ENCODE measurements at places on chromosomes 5 and 9.

- no peak for DNase-seq
Measured at GRCh38 chr5:135174315-135175096, 140.5 kb upstream of the PITX1 start.

DNA sequence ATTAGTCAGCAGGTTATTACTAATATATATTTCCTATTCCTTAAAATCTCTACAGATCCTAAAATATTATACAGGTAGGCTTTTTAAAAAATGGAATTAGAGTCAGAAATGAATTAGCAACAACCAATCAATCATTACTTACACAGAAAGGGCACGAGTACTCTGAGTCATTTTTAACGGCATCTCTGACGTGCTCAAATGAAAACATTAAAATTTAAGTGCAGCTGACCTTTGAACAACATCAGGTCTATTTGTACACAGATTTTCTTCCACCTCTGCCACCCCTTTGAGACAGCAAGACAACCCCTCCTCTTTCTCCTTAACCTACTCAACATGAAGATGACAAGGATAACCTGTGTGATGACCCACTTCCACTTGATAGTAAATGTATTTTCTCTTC is 19.1 kb downstream of the AUH start:
- no peak for DNase-seq

DNA sequence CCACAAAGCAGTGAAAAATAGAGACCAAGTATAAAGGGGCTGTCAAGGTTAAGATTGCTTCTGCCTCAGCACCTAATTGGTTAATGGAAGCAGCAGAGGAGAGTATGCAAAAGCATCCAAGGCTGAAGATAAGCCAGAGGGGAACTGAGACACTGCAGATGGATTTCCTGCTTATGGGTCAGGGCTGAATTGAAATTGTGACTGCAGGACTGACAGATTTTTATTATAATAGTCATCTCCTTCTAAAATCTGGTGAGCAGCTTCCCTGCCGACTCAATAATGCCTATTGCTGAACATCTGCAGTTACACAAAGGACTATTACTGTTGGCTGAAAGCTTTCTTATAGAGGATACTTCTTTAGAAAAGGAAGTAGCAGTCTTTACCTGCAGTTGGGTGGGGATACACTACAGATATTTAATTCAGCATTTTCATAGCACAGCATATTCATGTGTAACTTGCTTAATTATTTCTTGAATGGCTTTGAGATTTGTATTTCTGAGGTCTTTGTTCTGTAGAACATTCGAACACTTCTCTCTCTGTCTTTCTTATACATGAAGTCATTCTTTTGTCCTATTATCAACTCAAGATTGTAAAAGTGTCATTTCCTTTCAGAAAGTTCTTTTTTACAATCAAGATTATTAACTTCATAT is 363.0 kb upstream of the RIOK2 start:
- no peak for DNase-seq

DNA sequence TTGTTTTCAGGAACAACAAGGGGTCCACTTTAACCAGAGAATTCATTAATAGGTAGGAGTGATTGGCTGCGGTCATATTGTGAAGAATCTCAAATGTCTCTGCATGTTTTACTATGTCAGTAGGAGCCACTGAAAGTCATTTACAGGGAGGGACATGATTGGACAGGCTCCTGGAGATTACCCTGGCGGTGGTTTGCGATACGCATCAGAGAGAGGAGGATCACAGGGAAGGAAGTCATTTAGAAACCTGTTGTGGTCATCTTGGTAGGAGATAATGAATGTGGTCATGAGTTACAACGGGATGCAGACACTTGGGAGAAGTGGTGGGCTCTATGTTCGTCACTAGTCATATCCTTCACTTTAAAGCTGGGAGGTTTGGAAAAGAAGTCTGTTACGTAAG is 262.8 kb downstream of the FAM114A2 start:
- DNase-seq: no peak

GRCh38 chr5:178384816-178385495 is 152.4 kb upstream of the PHYKPL start:
- no peak for DNase-seq

DNA sequence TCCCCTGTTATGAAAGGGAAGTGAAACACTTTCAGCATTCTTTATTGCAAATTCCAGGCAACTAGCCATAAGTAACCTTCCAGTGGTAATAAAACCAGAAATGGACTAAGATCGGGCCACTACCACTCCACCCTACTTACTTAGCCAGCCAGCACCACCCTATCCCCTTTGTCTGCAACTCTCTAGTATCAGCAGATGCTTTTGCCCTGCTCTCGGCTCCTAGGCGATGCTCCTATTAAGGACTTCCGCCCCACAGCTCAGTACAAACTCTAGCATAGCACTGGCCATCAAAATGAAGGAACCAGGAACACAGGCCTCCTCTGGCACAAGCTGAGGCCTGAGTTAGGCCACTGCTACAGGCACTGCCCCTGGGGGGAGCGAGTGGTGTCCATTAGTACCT is 81.2 kb downstream of the GLDC start:
- no peak for DNase-seq

DNA sequence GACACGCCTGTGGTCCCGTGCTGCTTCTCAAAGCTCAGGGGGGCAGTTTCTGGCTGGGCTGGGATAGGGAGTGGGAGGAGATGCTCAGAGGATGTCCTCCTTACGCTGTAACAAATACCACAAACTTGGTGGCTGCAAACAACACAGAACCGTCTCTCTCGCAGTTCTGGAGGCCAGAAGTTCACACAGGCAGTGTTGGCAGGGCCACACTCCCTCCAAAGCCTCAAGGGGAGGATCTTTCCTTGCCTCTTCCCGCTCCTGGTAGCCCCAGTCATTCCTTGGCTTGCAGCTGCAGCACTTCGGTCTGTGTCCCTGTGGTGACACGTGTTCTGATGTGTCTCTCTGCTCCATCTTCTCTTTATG is 10.4 kb upstream of the ORM1 start:
- DNase-seq: no peak

GRCh38 chr9:21579247-21579671 is 97.1 kb upstream of the IFNE start:
- no peak for DNase-seq

- no peak for DNase-seq
Measured at GRCh38 chr5:132114150-132115121, 40.8 kb downstream of the CSF2 start.

- DNase-seq: no peak
Measured at GRCh38 chr5:177364159-177364962, 6.6 kb downstream of the RGS14 start.

- no peak for DNase-seq
Measured at GRCh38 chr5:172868436-172868923, 34.4 kb downstream of the ERGIC1 start.

DNA sequence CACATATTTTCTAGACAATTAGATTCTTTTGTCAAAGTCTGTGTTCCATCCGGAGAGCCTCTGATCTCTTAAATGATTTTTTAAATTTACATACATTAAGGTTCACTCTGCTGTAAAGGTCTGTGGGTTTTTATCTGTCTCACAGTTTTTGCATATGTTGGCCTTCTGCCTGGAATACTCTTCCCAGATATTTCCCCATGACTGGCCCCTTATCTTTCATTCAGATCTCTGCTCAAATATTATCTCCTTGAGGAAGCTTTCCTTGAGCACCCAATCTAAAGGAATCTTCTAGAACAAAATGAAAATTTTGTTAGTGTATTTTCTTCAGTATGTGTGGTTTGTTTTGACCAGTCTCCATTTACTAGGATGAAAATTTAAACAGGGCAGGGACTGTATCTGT is 26.3 kb downstream of the FAF2 start:
- no peak for DNase-seq

DNA sequence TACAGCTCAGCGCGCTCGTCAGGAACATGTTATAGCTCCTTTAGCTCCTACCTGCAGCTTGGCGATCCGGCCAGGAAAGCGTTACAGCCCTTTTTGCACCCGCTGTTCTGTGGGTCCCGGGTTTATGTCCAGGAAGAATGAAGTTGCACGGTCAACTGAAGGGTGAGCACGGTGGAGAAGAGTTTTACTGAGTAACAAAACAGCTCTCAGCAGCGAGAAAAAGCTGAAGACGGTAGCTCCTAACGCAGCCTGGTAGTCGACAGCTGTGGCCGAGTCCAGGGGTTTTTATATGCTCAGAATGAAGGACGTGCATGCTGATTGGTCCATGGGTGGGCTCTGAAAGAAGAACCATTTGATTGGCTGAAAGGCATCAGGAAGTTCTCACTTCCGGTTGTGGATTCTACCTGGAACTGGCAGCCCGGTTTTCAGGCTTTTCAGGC is 1830.1 kb upstream of the NUDT12 start:
- no peak for DNase-seq

DNA sequence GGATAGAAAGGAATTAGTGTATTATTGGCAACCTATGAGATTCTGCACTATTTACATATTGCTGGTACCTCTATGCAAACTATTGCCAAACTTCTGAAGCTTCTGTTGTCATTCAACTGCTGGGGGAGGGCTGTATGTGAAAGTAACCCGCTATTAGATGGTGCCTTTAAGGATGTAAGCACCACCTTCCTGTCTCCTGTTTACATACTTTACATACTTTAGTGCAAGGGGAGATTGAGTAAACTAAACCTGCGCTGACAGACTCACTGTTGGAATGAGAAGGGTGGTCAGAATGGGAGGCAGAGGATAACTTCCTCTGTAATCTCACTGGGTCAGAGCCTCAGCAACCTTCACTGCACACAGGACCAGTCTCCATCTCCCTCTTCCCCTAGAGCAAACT is 123.8 kb downstream of the NR3C1 start:
- no peak for DNase-seq
